Activated CD8-positive, alpha-beta memory T cell treated with anti-CD3 and anti-CD28 coated beads, Interleukin-2, amount 10 ng/mL, durations not matched to agents 7 days and 5 days (primary cell): ENCODE measurements at places on chromosomes 7 and 10. TPM values are rescaled to one million over a fixed set of nuclear protein-coding genes. Genes with fewer than 3 reads are reported as not detected.

Gene TMEM213
- 0.06 TPM for total RNA-seq

Gene PIP
- not detected for total RNA-seq

Gene C7orf57
- 0.12 TPM for total RNA-seq

Gene FRMPD2
- not detected for total RNA-seq

Gene MRPS24
- 75.3 TPM for total RNA-seq

Gene CRYGN
- total RNA-seq = not detected

Gene ASIC3
- total RNA-seq = 5.3 TPM

Gene NEUROG3
- total RNA-seq = not detected

Gene RELN
- not detected for total RNA-seq

Gene IQCE
- total RNA-seq = 15.2 TPM

Gene FXYD4
- 0.37 TPM for total RNA-seq

Gene LRRN3
- 154 TPM for total RNA-seq

Gene TRPV6
- not detected for total RNA-seq

Gene ZC3HAV1L
- 17.9 TPM for total RNA-seq

Gene MBL2
- not detected for total RNA-seq

Gene ANXA8L1
- total RNA-seq = 1.1 TPM

Gene BCAP29
- 47.1 TPM for total RNA-seq

Gene LIPN
- not detected for total RNA-seq

Gene MYO3A
- total RNA-seq = not detected

Gene PTN
- total RNA-seq = not detected

Gene GPNMB
- total RNA-seq = 0.82 TPM

Gene AGR3
- not detected for total RNA-seq

Gene PRXL2A
- total RNA-seq = 8.1 TPM

Gene ARL3
- total RNA-seq = 9.7 TPM

Gene LEP
- not detected for total RNA-seq

Gene IGF2BP3
- total RNA-seq = 0.84 TPM

Gene MICALL2
- total RNA-seq = 2.2 TPM

Gene EMX2
- total RNA-seq = not detected

Gene EBLN1
- not detected for total RNA-seq

Gene DNAJB9
- 5.5 TPM for total RNA-seq

Gene CYP26C1
- 0.05 TPM for total RNA-seq

Gene MCM10
- total RNA-seq = 78.2 TPM

Gene JAKMIP3
- total RNA-seq = 0.38 TPM

Gene PAOX
- 6.0 TPM for total RNA-seq

Gene PSMG3
- total RNA-seq = 37.2 TPM

Gene STK32C
- total RNA-seq = 11.6 TPM

Gene GCK
- total RNA-seq = not detected

Gene MBLAC1
- 7.5 TPM for total RNA-seq

Gene LIPK
- not detected for total RNA-seq

Gene CXCL12
- not detected for total RNA-seq

Gene SPDYE2
- not detected for total RNA-seq

Gene TSPAN15
- 4.2 TPM for total RNA-seq

Gene PNLIP
- total RNA-seq = not detected

Gene FZD8
- 0.18 TPM for total RNA-seq

Gene RARRES2
- total RNA-seq = not detected

Gene PKD2L1
- not detected for total RNA-seq

Gene TRPV5
- total RNA-seq = not detected

Gene LIPJ
- total RNA-seq = not detected

Gene MUC12
- total RNA-seq = 0.64 TPM

Gene ARMH3
- 23.8 TPM for total RNA-seq

Gene RBP3
- total RNA-seq = not detected

Gene ENO4
- total RNA-seq = not detected

Gene FERD3L
- not detected for total RNA-seq

Gene ANLN
- 98.8 TPM for total RNA-seq
